ENCODE measurements at places on chromosomes 3 and 15.
A peak's percentile ranks its signal among the peaks of the same experiment; 100 is the strongest.

DNA sequence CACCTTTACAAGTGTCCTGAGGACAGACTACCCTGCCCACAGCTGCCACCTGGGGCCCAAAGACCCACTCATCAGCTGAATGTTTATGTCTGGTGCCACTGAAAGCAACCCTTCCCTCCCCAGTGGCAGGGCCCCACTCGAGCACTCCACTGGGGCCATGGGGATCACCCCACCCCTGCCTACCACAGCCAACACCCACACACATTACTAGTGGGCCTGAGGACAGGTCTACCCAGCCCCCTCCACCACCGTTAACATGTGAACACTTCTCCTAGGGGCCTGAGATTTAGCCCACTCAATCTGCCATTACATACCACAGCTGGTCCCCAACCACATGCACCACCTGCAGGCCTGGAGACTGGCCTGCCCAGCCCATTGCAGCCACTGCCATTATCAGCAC is 52.3 kb downstream of the ADAM10 start:
- DNase-seq = no peak

DNA sequence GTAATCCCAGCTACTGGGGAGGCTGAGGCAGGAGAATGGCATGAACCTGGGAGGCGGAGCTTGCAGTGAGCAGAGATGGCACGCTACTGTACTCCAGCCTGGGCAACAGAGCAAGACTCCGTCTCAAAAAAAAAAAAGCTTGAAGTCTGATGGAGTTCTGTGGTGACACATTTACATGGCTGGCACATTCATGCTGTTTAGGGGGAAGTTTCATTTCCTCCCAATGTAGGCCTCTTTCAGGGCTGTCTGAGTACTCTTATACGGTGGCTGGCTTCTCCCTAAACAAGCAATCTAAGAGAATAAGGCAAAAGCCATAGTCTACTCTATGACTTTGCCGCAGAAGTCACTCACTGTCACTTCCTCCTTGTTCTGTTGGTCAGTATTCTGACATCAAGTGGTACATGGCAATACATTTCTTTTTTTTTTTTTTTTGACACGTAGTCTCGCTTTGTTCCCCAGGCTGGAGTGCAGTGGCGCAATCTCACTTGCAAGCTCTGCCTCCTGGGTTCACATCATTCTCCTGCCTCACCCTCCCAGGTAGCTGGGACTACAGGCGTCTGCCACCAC is 41.2 kb downstream of the OIP5 start:
- DNase-seq = no peak

GRCh38 chr15:66847565-66847991 is 145.5 kb downstream of the SMAD6 start:
- DNase-seq = no peak

- DNase-seq = no peak
Observed at GRCh38 chr3:29718661-29719065, 437.8 kb downstream of the RBMS3 start.

DNA sequence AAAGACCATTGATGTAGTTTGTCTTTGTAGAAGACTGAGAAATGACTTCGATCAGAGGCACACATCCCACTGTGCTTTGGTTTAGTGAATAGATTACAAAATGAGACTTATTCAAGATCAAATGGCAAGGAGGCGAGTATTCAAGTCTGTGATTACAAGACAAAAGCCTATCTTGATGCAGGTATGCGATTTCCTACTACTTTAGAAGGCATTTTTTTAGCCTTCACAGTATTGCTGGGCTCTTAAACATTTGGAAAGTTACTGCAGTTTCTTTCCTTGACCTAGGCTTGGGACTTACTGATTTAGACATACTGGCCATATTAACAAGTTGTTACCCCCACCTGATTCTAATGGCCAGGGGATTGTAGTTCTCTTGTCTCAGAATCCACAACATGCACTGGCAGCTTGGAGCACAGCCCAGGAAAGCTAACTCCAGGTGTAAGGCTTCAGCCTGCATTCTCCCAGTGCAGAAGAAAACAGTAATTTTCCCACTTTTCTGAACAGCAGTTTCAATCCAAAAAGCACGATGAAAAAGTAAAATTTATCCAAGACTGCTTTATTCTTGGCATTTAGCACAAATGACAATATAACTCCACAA is 311.6 kb downstream of the EPHA6 start:
- DNase-seq = no peak

DNA sequence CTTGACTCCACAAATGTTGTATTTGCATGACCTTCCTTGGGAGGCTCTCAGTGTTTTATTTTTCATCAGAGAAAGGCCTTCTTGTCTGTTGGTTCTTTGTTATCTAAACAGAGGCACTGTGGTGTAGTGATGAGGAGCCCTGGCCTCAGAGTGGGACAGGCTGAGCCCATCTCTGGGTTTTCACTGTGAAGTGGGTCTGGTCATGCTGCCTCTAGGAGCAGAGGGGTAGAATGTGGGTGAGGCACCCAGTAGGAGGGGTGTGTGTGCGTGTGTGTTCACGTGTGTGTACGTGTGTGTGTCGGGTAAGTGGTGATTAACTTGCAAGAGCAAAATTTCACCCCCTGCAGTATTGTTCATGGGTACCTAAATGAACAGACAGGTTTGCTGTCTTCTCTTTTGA is 14.4 kb downstream of the KLF13 start:
- DNase-seq = no peak

GRCh38 chr3:117622171-117622841 is 912.7 kb downstream of the TUSC7 start:
- DNase-seq = no peak

GRCh38 chr15:53566912-53567311 is 192.6 kb downstream of the WDR72 start:
- no peak for DNase-seq

DNA sequence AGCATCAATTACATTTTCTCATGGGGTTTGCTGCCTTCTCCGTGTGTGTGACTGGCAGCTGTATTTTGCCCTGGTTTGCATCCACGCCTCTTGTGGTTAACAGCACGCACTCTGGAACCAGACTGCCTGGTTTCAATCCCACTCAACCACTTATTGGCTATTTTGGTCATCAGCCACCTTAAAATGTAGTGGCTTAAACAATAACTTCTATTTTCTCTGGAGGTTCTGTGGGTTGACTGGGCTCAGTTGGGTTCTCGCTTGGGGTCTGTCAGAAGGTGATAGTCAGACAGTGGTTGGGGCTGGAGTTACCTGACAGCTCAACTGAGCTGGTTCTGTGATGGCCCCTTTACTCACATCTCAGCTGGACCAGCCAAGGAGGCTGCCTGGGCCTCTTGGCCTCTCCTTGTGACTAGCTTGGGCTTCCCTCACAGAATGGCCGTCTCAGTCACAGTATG is 36.8 kb downstream of the EHD4 start:
- no peak for DNase-seq

GRCh38 chr15:59457103-59457502 is 19.1 kb downstream of the FAM81A start:
- DNase-seq = no peak

- DNase-seq = no peak
Observed at GRCh38 chr15:82572311-82572710, 32.1 kb upstream of the RPS17 start.

GRCh38 chr3:16916840-16917239 is 32.1 kb downstream of the PLCL2 start:
- no peak for DNase-seq

- DNase-seq = no peak
Observed at GRCh38 chr15:65044724-65045481, at the start of gene SLC51B. Gene SLC51B (plus strand): TSS chr15:65045387. CDS start chr15:65050005, 4,618 bp downstream.

DNA sequence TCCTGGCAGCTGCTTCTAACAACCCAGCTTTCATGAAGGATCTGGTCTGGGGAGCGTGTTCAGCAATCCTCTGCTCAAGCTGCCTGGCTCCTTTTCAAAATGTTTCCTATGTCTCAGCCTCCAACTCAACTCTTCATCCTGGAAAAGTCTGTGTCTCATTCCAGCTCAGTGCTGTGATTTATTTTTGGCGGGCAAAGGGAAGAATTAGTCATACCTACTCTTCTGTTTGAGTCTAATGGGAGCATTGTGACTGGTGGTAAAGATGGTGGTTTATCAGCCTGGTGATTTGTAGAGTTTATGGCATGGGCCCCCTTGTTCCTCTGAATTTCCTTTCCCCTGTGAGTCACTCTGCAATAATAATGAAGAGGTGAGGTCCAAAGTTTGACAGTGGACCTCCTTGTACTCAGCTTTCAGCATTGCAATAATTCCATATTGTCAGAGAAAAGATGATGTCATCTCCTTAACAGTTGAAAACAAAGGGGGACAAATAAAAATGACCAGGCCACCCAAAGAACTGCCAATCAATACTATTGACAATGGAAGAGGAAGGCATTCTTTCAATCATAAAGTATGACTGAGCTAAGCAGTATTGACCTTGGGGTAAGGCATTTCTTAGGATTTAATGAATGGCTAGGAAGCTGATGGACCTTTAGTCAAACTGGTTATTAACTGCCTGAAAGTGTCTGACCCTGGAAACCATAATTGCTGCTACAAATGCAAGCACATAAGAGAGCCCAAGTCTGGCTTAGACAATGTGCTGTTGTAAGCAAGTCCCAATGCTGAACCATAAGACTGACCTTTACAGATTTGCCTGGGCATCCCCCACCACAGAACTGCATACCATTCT is 204.7 kb upstream of the MCTP2 start:
- DNase-seq = no peak

DNA sequence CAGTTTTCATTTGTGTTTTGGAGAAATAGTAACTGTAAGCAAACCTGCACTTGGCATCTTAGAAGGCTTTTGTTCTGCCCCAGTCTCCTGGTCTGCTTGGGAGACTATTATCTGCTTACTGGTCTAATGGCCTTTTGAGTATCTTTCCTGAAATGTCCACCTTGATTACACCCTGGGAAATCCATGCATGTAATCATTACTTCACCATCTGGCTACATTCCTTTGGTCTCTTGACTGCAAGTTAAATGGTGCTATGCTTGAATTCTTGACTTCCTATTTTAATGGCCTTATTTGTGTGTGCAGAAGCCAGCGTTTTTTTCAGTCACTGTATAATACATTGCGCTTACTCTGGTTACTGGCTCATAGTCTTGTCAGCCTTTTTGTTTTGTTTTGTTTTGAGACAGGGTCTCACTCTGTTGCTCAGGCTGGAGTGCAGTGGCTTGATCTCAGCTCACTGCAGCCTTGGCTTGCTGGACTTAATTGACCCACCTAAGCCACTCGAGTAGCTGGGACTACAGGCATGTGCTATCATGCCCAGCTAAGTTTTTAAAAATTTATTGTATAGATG is 30.0 kb downstream of the CHD2 start:
- no peak for DNase-seq

DNA sequence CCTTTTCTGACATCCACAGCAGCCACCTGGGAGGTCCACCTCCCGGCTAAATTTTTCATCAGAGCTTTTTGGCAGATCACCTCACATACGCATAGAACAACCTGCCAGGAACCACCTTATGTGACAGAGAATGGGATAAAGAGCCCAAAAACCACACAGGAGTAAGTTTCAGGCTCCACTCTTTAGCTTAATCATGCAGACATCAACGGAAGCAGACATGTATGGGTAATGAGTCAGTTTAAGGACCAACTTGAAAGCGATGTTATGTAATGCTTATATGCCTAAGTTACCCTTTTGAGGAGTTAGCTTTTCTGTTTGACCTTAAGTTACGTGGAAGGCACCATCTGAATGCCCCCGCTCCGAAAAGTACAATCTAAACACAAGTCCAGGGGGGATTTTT is 183.3 kb upstream of the BHLHE40 start:
- DNase-seq = no peak

DNA sequence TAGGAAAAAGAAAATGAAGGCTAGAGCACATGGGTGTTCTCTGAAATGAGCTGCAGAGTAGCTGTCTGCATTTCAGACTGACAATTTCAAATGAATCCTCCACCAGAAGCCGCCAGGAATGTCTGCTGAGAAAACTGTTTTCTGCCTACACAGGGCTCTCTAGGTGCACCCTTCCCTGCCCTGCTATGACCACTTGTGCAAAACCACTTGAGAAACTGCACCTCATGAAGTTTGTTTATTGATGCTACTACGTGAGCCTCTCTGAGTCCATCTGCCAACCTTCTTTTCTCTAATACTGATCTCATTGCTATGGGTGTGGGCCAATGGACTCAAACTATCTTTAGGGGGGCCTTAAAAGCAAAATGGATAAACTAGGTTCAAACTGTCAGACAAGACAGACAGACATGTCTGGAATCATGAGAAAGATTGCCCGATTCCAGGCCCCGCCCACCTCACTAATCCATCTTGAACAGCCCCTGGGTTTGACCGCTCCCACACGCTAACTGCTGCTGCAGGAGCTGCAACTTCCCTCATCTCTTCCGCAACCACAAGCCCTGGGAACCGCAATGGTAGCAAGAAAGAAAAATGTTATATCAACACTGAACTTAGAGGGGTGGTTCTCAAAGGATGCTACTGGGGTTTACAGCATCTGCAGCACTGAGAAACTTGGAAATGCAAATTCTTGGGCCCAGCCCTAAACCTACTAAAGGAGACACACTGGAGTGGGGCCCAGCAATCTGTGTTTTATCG is 9.0 kb upstream of the CD47 start:
- DNase-seq = peak; percentile 28

DNA sequence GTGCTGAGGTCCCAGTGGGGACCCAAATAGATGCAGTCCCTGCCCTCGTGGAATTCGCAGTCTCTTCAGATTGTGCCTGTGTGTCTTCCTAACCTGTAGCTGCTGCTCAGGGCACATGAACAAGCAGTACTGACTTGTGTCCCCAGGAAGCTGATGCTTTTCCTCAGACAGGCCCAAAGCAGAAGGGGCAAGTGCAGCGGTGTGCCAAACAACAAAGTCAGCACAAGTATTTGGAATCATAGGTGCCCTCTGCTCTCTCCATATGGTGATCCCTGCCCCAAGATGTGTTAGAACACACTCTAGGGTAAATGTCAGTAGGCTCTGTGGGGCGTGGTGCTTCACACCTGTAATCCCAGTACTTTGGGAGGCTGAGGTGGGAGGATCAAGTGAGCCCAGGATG is 21.9 kb downstream of the BHLHE40 start:
- no peak for DNase-seq

DNA sequence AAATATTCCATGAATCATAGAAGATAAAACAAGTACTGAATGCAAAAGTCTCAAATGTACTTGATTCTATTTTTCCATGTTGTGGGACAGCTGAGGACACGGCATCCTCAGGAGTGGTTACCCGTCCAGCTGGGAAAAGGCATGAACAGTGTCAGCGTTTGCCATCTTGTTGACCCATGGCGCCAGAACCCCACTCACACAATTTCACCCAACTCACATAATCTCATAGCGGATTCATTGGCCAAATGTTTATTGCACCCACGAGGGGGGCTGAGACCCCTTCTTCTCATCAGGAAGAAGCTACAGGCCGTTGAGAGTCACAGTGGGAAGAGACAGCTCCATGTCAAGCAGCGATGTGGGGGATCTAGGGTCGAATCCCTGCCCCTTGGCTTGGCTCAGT is 72.9 kb downstream of the OCA2 start:
- DNase-seq = no peak

DNA sequence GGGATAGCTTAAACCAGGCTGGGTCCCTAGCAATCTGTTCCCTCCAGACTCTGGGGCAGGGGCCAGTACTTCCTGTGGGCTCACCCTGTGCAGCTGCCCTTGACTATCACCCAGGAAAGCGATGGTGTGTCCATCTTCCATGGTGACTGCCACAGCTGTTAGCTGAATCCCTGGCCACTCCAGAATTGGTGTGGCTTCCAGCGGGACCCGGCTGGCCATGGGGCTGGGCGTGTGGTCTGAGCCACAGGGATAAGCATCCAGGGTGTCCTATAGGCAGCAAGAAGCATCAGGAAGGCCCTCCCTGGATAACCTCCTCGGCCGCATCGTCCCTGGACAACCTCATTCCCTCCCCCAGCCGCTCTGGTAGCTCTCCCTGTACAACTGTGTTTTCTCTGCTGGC is 7.2 kb downstream of the PLXNB1 start:
- no peak for DNase-seq

GRCh38 chr15:25189551-25189950 is 234.8 kb downstream of the SNRPN start:
- DNase-seq = no peak

All from CD4-positive, alpha-beta T cell treated with Interleukin-17A for 4 hours (primary cell).